ENCODE measurements at places on chromosomes 7 and 10. TPM values are rescaled to one million over a fixed set of nuclear protein-coding genes. Genes with fewer than 3 reads are reported as not detected.

DNA sequence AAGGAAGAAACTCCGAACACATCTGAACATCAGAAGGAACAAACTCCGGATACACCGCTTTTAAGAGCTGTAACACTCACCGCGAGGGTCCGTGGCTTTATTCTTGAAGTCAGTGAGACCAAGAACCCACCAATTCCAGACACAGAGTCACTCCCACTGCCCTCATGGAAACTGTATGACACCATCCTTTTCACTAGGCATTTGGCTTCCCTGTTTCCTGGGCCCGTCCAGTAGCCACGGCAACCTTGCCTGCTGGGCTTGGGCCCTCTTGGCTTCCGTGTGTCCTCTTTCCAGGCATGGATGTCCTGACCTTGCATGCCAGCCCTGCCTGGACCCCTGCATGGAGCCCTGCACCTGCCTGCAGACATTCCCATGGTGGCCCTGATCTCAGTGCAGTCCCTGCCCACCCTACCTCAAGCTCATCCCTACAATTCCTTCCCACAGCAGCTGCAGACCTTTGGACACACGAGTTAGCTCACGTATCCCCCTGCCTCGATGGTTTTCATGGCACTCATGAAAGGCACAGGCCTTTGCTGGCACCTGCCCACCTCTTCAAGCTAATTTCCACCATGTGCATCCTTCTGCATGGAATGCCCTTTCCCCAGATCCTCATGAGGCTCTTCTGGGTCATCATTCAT is 6.7 kb downstream of the SH2D4B start:
- no peak overlapping the region for H3K4me3 ChIP-seq
- H3K36me3 ChIP-seq, result no peaks in the 10 kb centered on the region
- no peaks in the 10 kb centered on the region for H3K27me3 ChIP-seq
- no peak overlapping the region for H3K27ac ChIP-seq
- H3K4me1 ChIP-seq, result no peaks in the 10 kb centered on the region

Gene POT1
- polyA plus RNA-seq, result 10.4 TPM

- H3K27ac ChIP-seq, result no peak overlapping the region
- no peak overlapping the region for H3K4me3 ChIP-seq
- no peaks in the 10 kb centered on the region for H3K36me3 ChIP-seq
- H3K27me3 ChIP-seq, result peaks cover 12% of the 10 kb centered on the region
- H3K4me1 ChIP-seq, result no peaks in the 10 kb centered on the region
Measured at GRCh38 chr7:47047384-47047783, 534.5 kb downstream of the TNS3 start.

Gene HOGA1
- polyA plus RNA-seq, result not detected
